ENCODE measurements at places on chromosomes 2 and 18.

DNA sequence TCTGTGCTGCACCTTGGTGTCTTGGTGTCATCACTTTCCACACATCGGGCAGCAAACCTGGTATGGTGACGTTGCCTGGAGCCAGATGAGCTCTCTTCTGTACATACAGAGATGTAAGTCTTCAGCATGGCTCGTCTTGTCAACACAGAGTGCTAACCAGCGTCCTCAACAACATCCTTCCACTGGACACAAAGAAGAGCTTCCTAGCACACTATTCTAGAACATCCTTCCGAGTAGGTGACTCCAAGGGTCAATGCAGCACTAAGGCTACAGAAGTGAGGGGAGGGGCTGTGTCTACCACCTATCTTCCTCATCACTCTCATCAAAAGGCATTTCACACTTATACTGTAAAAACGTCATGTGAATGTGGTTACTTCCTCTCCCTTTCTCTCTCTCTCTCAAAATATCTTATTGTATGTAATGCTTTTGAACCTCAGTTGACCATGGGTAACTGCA lies 108.1 kb upstream of the SLC1A4 start:
- DNase-seq, result no peak

- no peak for DNase-seq
Measured at GRCh38 chr2:124320051-124320688, 295.1 kb downstream of the CNTNAP5 start.

DNA sequence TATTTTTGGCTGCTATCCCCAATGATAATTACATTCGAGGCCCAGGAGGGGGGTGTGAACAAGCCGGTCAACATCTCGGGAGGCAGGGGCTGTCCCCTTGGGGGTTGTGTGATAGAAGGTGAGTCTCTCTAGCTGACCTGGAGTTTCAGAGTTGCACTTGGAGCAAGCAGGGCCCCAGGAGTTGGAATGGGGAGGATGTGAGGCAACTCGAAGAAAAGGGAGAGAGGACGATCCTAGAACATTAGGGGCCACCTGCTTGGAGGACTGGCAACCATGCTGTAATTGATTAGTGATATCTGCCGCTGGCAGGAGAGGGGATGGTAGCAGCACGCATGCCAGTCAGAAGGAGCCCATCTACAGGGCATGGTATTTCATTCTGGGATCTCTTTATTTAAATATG lies 122.6 kb downstream of the CTIF start:
- DNase-seq, result no peak

- no peak for DNase-seq
Measured at GRCh38 chr2:7530001-7530400, 612.8 kb downstream of the RNF144A start.

DNA sequence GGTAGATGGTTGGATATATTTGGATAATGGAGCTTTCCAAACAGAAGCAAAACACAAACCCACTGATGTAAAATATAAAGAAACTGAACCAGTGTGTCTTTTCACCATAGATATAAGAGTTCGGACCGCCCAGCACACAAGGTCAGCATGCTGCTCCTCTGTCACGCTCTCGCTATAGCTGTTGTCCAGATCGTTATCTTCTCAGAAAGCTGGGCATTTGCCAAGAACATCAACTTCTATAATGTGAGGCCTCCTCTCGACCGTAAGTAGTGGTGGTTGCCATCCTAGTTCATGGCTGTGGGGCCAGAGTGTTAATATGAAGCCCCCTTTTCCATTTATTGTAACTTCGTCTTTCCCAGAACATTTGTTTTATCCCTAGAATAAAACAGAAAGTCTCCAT lies 125.2 kb upstream of the LYPD6 start:
- DNase-seq, result no peak

GRCh38 chr2:22518641-22519040 lies 866.3 kb upstream of the KLHL29 start:
- DNase-seq, result no peak

GRCh38 chr2:7612969-7613368 lies 695.8 kb downstream of the RNF144A start:
- no peak for DNase-seq

GRCh38 chr18:53148123-53148522 lies 808.1 kb downstream of the DCC start:
- DNase-seq, result no peak

- no peak for DNase-seq
Measured at GRCh38 chr2:64735504-64735903, 81.8 kb upstream of the SERTAD2 start.

DNA sequence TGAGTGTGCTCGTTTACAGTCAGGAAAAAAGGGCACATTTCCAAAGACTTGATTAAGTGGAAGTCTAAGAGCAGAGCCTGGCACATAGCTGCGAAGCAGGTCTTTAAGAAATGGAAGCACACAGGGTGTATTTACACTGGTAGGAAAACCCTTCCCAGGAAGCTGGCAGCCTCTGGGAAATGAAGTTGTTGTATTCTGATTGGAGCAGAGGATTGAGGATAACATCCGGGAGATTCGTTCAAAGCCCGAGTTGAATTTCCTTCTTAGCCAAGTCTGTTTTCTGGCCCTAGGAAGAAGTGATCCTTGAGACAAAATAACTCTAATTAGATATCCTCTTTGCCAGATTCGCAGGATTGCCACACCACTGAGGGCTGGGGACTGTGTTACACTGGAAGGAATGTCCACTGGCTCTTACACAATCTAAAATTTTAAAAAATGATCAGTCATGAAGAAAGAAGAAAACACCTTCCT lies 75.9 kb downstream of the ITGB1BP1 start:
- no peak for DNase-seq

DNA sequence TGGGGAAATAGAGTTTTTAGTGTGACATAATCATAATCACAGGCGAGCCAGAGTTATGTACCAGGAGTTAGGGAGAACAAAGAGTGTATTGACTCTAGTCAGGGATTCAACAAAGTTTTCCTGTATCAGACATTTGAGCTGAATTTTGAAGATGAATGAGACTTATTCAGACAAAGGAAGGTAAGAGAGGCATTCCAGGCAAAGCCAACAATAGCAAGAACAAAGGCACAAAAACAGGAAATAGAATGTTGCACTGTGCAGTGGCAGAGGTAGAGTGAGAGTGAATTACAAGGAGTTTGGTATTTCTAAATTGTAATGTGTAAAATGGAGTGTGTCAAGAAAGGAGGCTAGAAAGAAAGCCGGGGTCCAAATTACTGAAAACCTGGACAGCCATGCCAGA lies 156.2 kb downstream of the CCDC148 start:
- DNase-seq, result no peak

- DNase-seq, result no peak
Measured at GRCh38 chr2:192574552-192574951, 379.8 kb upstream of the TMEFF2 start.

GRCh38 chr2:122145856-122146255 lies 390.4 kb downstream of the TSN start:
- DNase-seq, result no peak

GRCh38 chr2:29447513-29447912 lies 332.3 kb downstream of the CLIP4 start:
- no peak for DNase-seq

GRCh38 chr2:177129610-177130009 lies 83.0 kb upstream of the HNRNPA3 start:
- no peak for DNase-seq

DNA sequence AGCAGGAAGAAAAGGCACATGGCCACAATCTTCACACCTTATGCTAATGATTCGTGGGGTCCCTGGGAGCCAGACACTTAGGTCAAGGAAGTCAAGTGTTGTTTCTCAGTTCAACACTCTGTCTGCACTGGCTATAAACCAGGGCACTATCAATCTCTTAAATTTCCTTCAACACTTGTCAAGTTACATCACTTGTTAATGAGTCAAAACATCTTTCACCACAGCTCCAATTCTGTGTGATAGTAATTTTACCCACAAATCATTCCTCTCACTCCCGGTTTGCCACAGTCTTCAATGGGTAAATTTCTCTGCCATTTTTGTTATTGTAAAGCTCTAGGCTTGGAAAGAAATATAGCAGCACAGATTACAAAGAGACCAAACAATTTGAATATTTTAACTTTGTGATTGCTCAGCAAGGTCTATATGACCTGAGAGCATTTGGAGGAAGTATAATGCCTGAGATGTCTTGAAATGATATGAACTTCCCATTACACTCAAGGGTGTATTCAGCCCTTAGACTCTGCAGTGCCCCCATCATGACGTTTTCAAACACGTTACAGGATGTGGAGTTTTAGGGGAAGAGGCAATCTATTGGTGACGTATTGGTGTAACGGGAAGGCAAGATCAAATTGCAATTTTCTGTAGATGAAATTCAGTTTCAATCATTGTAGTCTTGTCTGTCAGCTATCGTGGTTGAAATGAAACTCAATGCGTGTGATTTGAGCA lies 78.7 kb downstream of the ICOS start:
- no peak for DNase-seq

GRCh38 chr2:79901161-79901560 lies 388.3 kb downstream of the CTNNA2 start:
- no peak for DNase-seq

GRCh38 chr2:46273225-46273863 lies 23.9 kb upstream of the EPAS1 start:
- no peak for DNase-seq

- DNase-seq, result peak; percentile 34
Measured at GRCh38 chr2:218981881-218982585, 3.0 kb downstream of the FEV start.

DNA sequence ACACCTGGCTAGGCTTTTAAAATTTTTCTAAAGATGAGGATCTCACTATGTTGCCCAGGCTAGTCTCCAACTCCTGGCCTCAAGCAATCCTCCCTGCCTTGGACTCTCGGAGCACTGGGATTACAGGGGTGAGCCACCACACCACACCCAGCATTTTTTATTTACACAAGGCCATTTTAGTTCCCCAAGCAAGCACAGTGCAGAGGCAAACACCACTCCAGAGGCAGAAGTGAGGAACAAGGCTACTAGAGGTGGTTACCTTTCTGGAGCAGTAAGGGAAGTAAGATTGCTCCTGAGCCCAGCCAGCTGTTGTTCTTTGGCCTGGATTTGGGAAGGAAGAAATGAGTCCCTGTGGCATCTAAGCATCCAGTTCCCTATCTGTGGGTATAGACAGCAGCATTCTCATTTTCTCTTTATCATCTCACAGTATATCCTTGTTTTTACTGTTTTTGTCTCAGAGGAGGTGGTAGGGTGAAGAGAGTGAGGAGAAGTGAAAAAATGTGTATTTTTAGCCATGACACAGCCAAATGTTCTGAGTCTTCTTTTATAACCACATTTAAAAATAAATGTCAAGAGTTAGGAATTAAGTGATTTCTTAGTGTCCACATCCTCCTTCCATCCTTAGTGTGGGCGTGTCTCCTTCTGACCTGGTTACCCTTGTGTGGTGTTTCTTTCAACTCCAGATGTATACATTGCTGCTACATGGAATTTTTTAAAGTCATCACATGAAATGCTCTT lies 10.5 kb upstream of the TTC39C start:
- DNase-seq, result no peak

DNA sequence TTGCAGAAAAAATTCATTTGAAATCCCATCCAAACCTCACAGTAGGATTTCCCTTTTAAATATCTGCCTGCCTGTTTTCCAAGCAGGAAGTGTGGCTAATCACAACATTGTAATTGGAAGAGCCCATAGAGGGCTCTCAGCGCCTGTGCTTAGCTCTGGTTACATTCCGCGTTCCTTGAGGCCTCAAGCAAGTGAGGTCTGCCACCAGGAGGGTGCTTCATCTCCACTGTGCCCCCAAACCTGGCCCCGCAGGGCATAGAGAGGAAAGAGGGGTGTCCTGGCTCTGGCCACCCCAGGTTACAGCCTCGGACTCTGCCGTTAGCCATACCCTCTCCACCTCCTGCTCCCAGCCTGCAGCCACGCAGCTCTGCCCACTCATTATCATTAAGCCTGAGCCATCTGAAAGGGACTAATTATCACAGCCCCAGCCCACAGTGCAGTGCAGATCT lies 214.8 kb downstream of the SP3 start:
- no peak for DNase-seq

DNA sequence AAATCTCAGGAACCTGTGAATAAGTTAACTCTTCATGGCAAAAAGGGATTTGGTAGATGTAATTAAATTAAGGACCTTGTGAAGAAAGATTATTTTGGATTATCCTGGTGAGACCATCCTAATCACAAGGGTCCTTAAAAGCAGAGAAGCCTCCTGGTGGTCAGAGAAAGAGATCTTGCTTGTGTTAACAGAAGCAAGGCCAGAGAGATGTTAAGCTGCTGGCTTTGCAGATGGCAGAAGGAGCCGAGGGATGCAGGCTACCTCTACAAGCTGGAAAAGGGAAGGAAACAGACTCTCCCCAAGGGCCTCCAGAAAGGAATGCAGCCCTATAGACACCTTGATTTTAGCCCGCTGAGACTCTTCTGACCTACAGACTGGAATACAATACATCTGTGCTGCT lies 197.0 kb downstream of the STK39 start:
- DNase-seq, result no peak
